ENCODE measurements at places on chromosomes 5 and 9.

- DNase-seq: no peak
Observed at GRCh38 chr9:91302831-91303230, 58.9 kb downstream of the AUH start.

DNA sequence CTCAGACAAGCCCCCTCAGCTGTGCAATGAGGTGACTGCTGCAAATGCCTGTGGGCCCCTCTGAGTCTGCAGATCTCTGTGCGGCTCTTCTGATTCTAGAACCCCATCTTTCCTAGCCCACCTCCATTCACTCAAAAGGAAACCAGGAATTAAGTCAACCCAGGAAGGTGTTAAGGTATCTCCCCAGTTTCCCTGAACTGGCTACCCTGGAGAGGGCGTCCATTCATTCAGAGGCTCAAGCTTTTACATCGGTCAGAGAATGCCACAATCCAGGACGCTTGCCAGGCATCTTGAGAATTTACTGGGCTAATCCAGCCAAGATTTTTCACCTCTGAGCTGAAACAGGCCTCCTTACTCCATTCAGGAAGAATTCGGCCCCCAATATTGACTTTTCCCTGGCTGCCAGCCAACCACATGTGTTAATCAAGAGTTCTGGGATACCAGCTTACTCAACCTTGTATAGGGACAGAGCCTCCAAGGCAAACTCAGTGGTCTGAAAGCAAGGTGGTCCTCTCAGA, 889 bp upstream of the ADAMTS12 start:
- DNase-seq: no peak

GRCh38 chr5:137714946-137715345, 20.9 kb downstream of the KLHL3 start:
- DNase-seq: no peak

- no peak for DNase-seq
Observed at GRCh38 chr9:82526577-82526976, 536.4 kb downstream of the RASEF start.

- no peak for DNase-seq
Observed at GRCh38 chr9:87667164-87667738, 58.7 kb upstream of the CTSL start.

DNA sequence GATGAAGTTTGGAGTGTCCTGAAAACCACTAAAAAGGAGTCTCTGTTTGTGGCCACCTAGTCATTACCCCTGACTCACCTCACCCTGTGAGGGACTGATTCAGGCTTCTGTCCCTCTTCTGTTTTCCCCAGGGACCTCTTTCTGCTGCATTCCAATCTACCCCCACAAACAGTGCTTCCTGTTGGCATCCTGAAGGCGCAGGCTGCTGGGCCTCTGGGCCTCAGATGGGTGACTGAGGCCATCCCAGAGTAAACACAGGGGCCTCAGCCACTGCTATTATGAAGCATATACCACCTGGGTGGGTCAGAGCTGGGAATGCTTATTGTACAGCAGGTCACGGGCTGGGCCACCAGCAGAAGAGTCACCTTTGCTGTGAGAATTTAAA, 20.0 kb downstream of the MORN5 start:
- no peak for DNase-seq

DNA sequence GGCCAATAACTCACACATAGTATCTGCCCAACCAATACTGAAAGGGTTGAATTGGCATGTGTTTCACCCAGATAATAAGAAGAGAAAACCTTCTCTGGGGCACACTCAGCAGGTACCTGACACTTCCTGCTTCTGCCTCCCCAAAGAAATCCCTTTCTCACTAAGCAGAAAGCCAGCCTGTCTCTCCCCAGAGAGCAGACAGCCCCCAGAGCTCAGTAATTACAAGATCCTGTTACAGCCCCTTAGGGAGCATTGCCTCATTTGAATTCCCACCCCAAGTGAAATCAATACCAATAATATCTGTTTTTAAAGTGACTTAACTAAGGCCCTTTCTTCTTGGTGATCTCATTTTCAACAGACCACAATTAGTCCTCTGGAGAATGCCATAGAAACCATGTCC, 38.5 kb upstream of the FOXI1 start:
- DNase-seq: no peak

- no peak for DNase-seq
Observed at GRCh38 chr9:129326061-129327005, 148.3 kb upstream of the IER5L start.

DNA sequence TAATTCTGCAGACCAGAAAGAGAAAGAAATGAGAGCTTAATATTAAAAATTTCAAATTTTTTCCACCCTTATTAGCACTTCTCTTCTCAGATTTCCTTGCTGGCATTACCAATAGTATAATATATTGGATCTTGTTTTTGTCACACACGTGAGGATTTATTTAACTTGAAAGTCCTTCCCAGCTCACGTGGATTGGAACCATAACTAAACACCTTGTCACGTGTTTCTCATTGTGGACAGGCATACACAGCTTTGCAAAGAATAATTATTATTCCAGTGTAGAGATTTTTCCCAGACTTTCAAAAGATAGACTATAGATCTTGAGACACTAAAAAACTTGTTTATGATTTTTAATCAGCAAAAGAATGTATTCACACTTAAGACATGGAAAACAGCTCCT, 123.8 kb upstream of the LPAR1 start:
- no peak for DNase-seq

GRCh38 chr5:156498226-156498980, 171.4 kb downstream of the SGCD start:
- no peak for DNase-seq

GRCh38 chr5:176362233-176362490, 598 bp upstream of the KIAA1191 start:
- no peak for DNase-seq

DNA sequence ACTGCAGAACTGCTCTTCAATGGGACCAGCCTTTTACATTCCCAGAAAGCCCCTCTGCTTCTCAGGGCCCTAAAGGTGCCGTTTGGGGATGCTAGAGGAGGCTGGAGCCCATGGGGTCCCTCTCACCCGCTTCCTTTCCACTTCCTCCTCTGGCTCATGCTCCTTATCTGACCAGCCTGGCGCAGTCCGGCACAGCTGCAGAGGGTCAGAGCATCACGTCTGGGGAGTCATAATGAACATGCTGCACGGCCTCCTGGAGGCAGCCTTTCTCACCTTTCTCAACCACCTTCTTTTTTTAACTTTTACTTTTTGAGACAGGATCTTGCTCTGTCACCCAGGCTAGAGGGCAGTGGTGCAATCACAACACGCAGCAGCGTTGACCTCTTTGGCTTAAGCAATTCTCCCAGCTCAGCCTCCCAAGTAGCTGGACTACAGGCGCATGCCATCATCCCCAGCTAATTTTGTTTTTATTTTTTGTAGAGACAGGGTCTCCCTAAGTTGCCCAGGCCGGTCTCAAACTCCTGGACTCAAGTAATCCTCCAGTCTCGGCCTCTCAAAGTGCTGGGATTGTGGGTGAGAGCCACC, 15.1 kb upstream of the TCF7 start:
- DNase-seq: no peak

- no peak for DNase-seq
Observed at GRCh38 chr5:40618926-40619325, 60.8 kb upstream of the PTGER4 start.

DNA sequence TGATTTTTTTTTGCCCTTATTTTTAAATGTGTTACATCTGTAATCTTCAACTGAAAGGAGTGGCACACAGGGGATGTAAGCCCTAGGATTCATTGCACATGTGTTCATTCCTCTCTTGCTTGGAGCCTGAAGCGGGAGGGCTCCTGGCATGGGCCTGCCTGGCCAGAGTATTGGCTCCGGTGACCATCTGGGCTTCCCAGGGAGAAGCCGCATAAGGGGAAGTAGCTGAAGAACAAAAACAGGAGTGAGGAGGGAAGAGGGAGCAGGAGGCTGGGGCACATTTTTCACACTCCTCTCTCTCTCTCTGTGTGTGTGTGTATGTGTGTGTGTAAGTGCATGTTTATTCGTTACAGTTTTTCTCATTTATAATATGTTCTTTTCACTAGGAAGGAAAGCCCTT, 269.9 kb downstream of the PRR16 start:
- no peak for DNase-seq

DNA sequence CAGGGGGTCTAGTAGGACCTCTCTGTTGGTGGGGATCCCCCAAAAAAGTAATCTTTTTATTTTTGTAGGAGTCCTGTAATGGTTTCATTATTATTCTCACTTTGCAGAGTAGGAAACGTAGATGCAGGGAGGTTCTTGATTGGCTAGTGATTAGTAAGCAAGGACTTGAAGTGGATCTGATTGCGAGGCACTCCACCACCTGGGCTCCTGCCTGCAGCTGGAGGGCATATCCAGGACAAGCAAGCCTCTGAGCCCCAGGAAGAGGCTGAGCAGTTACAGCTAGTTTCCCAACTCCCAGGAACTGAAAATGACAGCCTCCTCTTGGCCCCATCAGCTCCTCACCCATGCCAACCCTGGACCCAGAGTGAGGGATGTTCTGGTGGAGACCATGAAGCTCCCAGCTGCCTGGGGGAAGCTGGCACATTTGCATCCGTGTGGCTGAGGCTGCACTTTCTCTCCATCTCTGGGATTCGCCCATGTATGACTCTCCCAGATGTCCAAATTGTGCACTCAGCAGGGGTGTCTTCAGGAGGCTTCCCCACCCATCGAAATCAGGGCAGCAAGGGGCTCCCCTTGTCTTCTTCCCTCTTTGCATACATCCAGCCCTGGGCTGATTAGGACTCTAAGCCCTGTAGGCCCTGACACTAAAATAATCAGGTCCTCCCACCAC, 10.2 kb downstream of the KCNIP1 start:
- no peak for DNase-seq

GRCh38 chr9:121286973-121287741, 19.2 kb downstream of the GSN start:
- no peak for DNase-seq

GRCh38 chr5:59319250-59319649, 574.3 kb downstream of the PDE4D start:
- DNase-seq: no peak

DNA sequence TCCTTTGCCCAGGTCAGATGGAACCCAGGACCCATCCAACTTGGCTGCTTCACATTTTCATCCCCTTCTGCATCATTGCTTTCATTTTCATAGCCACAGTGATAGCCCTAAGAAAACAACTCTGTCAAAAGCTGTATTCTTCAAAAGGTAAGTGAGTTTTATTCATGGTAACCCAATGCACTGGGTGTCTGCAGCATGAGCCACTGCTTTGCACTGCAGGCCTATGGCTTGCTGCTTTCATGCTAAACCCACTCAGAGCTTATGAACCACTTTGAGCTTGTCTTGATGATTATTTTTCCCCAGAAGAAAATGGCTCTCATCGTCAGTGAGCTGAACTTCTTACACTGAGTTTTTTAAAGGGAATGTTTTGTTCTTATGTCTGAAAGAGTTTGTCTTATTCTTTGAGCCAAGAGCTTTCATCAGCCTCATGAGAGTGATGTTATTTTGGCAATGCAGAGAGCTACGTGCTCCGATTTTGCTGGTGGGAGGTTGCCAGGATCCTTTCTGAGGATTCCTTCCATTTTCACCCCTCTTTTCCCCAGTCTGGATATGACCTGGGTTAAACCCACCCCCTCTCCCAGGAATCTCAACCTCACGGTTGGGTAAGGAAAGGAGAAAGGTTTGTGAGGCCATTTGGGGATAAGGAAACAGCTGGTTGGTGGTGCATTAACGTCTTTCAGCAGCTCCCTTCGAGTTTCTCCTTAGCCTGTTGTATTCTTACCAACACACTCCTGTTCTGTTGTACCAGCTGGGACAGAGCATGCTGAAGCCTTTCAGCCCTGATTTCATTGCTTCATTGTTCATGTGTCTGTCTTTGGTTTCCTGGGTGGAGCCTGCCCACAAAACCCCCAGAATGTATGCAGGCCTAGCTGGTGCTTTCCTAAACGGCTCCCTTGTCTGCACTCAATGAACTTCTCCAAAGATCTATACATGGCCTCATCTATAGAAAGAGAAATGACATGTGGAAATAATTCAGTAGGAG, 47.6 kb downstream of the PDCD1LG2 start:
- peak; percentile 69 for DNase-seq

DNA sequence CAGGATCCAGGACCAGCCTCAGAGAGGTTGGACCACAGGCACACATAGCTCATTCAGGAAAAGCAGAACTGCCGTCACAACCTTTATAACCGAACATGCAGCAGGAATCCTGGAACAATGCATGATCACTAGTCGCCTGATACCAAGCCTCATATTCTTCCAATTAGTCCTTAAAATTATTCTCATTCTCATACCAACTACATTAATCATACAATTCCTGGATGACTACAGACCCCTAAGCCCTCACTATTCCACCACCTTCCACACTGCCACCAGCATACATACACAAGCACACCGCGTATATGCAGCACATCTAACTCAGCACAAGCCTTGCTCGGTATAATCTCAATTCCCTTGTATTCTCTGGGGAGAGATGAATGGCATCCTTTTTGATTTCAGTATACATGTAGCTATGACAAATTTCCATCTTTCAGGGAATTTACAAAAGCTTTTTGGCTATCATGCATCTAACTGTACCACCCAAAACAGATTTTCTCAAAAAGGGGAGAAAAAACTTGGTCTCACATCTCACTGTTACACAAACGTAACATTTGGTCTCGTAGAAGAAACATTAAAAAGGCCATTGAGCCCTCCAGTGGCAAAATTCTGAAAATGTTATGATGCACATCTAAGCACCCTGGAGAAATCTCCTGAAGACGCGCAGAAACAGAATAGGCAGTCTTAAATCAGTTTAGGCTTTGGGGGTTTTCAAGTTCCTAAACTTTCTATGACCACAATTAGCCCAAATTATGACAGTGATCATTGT, 46.2 kb downstream of the MCTP1 start:
- no peak for DNase-seq

GRCh38 chr5:149855366-149855765, 89.2 kb downstream of the PDE6A start:
- DNase-seq: no peak

- no peak for DNase-seq
Observed at GRCh38 chr5:23136958-23137357, 283.8 kb upstream of the CDH12 start.

DNA sequence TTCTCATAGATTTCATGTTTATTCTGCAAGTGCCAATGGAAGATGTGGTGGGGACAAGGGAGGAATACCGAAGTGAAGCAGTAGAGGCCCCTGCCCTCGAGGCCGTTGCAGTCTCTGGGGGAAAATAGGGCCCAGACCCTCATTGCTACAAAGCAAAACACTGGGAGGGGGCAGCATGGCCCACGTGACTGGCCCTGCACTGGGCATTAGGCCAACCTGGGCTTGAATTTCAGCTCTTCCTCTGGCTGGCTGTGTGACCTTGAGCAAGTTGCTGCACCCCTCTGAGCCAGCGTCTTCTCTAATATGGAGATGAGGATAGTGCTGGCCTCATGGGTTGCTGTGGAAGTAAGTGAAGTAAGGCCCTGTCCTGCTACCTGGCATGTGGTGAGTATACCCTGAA, 709 bp upstream of the SYNPO start:
- DNase-seq: no peak

GRCh38 chr5:115079924-115080623, 89.6 kb downstream of the TRIM36 start:
- no peak for DNase-seq
